PC-3 (cell line): ENCODE measurements at places on chromosomes 7 and 10. TPM values are rescaled to one million over a fixed set of nuclear protein-coding genes. Genes with fewer than 3 reads are reported as not detected.

GRCh38 chr7:151276666-151277590 is 28.4 kb upstream of the SMARCD3 start:
- peak; percentile 53 for DNase-seq

DNA sequence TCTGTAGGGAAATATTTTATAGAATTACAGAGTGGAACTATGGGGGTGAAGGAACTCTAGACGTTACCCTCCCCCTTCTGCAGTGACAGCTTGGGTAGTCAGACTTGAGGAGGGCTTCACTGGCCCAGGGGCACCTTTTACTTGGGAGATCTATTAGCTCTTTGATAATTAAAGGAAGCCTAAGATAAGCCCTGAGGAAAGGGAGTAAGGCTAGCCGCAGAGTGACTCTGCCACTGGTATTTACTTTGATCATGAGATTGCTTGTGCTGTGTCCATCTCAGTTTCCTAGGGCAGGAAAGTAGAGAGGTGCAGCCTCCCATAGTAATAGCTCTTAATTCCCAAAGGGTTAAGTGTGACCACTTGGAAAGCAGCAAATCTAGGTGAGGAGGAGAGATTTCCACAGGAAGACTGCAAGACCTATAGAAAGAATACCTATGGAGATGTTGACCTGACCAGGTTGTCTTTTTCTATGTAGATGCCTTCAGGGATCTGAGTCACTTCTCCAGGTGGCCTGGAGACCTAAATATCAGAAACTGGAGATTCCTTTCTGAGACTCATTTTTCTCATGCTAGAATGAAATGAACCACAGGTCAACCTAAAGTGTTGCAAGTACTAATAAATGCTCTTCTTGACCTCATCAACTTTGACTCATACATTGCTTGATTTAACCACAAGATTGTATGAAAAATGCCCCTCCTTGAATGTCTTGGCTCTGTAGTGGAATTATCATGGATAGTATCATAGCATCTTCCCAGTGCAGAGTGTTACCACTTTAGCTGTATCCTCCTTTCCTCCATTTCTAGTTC is 447.3 kb upstream of the GHITM start:
- DNase-seq: peak; percentile 1

Gene GALNT17
- not detected in 2 replicates for total RNA-seq

DNA sequence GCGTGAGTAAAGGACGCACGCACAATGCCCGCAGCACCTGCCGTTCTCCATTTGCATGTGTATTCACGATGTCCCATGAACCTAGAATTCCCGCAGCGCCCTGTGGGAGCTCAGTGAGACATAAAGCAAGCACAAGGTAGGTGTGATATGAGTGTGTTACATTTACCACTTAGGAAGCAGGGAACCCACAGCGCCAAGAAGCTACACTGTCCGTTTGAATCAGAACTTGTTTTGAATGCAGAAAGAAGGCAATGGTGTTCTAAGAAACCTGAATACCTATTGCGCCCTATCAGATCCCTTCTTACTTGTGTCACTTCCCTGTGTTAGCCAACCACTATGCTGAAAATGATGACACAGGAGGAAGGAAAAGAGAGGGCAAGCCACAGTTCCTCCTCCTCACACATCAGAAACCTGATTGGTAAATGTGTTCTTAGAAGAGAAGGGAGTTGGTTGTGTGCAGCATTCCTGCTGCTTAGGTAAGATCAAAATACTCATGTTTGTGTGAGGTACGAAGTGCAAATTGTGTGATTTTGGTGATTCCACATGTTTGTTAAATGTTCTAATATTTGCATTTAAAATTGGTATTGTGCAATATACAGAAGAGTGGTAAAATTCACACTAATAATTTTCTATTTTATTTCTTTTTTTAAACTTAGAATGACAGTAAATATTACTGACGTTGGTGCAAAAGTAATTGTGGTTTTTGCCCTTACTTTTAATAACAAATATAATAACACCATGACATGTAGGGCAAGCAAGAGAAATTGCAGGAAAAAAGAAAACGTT is 185.4 kb downstream of the SEC23IP start:
- DNase-seq: no peak

DNA sequence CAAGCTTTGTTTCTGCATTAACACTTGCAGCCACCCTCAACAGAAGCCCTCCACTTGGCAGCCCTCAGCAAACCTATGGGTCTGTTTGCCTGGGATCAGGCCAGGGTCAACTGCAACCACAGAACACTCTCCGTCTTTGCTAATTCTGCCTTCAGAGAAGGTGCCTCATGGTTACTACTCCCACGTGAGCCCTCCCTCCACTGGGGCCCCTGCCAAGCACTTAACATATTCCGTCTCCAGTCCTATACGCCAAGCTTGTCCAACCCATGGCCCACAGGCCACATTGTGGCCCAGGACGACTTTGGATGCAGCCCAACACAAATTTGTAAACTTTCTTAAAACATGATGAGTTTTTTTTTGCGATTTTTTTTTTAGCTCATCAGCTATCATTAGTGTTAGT is 54.7 kb downstream of the HSPA12A start:
- DNase-seq: no peak

DNA sequence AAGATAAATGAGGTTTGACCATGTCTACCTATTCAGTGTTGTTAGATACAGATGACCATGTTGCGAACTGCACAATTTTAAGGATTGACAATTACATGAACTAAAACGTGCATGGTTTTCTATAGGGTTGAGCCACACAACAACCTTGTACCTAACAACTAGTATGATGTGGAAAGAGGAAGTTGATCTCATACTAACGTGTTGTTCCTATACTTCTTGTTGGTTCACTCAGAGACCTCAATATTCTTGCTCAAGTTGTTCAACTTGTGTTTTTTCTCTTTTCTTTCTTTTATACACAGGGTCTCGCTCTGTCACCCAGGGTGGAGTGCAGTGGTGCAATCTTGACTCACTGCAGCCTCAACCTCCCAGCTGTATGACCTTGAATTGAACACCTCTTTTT is 6.1 kb upstream of the KEL start:
- no peak for DNase-seq

- no peak for DNase-seq
Observed at GRCh38 chr10:131772441-131772840, 128.4 kb upstream of the PPP2R2D start.

DNA sequence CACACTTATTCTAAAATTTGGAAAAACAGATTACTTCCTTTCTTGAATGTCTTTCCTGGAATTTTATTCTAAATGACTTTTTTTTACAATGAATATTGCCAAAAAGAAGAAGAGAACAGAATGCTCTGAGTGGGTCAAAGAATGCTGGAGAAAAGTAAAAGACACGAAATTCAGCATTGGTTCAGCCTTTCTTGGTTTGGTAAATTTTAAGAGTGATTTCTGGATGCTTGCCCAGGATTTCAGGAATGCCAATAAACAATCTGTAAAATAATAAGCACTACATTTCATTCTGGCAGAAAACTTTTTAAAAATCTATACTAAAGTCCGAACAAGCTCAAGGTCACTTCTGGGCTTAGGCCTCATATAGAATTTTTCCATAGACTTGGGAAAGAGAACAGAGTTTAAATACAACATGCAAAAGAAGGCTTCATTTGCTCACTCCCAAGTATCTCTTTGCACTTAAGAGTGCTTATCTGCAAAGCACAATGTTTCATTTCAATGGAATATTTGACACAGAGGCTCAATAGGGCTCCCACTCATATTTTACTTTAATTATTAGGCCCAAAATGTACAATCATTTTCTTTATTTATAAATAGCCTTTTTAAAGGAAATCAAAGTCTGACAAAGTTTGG is 359.5 kb upstream of the ANKRD30A start:
- DNase-seq: peak; percentile 95

Gene C7orf57
- 0.15 TPM in 1 of 2 replicates, not detected in the other for total RNA-seq

DNA sequence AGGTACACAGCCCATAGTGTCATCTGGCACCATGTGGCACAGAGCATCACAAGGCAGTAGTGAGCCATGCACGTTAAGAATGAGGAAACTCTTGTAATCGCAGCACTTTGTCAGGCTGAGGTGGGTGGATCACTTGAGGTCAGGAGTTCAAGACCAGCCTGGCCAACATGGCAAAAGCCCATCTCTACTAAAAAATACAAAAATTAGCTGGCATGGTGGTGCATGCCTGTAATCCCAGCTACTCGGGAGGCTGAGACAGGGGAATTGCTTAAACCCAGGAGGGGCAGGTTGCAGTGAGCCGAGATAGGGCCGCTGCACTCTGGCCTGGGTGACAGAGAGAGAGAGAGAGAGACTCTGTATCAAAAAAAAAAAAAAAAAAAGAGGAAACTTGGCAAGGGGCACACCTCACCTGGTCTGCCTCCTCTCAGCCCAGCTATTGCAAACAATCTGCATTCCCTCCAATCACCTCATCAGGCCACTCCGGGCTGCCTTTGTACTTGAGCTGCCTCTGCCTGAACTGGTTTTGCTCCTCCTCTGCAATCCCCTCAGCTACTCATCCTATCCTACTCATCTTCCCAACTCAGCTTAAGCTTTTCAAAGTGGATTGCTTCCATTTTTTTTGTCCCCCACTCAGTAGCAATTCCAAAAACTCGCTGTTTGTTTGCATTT is 46.0 kb upstream of the OPTN start:
- peak; percentile 13 for DNase-seq

DNA sequence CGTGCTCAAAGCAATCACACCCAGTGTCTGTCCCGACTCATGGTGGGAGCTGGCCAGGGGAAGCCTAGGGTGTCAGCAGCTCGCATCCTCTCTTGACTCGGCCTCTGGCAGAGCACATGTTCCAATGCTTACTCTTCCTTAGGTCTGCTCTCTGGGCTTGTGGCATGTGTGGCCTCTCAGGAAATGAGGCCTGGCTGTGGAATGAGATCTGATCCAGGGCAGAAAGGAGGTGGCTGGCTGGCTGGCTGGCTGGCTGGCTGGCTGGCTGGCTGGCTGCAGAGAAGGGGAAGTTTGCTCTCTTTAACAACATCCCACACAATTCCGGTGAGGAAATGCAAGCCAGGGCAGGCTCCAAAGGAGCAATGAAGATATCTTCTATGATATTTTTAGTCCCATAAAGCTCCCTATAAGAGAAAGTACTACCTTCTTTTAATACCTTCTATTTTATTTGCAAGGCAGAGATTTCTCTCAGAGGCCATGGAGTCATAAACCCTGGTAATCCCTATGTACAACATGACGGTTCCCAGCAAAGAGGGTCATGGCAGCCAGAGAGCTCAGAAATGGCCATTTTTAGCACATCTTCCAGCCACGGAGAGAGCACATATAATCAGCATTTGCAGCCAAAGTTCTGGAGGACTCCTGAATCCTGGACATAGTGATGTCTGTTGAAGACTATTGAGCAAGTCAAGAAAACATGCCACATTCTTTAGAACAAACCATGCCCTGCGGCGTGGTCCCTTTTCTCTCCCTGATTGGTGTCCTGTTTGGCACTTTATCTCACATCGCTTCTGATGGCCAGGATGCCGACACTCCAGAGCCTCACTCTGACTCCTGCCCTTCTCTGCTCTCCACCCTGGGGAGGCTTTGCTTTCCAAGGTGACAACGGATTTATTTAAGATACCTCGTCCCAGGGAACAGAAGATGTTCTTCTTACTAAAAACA is 153.7 kb downstream of the FANK1 start:
- DNase-seq: peak; percentile 32
